ENCODE measurements at places on chromosomes 16 and 17.

DNA sequence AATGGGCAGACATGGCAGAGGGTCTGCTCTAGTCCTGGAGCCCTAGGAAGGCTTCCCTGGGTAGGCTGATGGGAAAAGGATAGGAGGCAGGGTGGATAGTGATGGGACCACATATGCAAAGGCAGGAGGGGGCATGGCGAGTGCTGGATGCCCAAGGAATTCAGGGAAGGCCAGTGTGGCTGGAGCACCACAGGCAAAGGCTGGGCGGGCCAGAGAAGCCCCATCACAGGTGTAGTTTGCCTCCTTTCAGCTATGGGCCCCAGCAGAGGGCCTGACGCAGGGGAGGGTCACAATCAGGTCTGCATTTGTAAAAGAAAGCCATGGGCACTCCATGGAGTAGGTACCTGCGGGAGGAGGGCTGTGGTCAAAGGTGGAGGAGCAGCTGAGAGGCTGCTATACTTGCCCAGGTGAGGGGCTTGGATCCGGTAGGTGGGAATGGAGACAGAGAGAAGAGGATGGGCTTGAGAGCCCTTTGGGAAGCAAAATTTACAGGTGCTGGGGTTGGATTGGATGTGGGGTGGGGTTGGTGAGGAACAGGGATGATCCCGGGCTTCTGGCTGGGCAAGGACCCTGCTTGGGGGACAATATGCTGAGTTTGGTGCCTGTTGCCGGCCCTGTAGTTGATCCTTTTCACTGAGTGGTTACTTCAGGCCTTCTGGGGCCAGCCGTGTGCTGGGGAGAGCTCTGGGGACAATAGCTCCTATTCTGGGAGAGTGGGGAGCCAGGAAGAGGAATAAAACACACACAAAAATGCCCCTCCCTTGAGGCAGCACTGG, 6.5 kb upstream of the COL1A1 start:
- no peak for DNase-seq

GRCh38 chr16:49600976-49601375, 227.4 kb downstream of the C16orf78 start:
- no peak for DNase-seq

GRCh38 chr16:75261590-75262078, 10.2 kb upstream of the BCAR1 start:
- no peak for DNase-seq

DNA sequence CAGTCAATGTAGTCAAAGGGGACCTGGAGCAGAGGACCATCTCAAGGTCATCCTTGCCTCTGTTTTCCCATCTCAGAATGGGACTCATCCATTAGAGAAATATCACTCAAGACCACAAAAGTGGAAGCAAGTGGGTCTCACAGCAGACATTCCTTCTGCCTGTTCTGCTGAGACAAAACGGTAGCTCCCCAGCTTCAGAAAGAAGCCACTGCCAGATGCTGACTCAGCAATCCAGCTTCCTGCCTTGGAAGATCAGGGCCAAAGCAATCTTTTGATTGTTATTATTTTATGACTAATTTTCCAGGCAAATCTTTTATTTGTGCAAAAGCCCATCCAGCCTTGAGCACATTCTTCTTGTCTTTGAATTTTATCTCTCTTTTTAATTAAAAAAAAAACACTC, 86.8 kb downstream of the CCT6B start:
- no peak for DNase-seq

DNA sequence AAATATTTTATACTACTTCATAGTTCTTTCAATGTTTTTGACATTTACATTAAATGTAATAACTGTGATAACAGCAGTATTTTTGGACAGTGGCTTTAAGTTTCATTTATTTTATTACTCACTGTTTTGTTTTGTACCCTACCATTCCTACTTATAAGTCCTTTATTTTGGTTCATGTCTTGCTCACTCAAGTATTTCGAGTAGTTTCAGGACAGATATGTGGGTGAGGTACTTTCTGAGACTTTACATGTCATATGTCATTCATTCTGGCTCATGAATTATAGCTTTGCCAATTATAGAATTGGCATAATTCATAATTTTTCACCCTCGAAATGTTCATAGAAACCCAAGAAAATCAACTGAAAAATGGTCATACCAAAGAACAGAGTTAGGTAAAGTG, 44.4 kb downstream of the PIK3R5 start:
- no peak for DNase-seq

- DNase-seq, result no peak
Observed at GRCh38 chr17:43810226-43810715, 22.7 kb downstream of the MPP3 start.

GRCh38 chr17:47279062-47279801, 25.6 kb downstream of the ITGB3 start:
- DNase-seq, result no peak

GRCh38 chr16:69013991-69014390, 91.5 kb upstream of the HAS3 start:
- DNase-seq, result no peak

GRCh38 chr16:27428026-27428785, 26.2 kb downstream of the IL21R start:
- no peak for DNase-seq

DNA sequence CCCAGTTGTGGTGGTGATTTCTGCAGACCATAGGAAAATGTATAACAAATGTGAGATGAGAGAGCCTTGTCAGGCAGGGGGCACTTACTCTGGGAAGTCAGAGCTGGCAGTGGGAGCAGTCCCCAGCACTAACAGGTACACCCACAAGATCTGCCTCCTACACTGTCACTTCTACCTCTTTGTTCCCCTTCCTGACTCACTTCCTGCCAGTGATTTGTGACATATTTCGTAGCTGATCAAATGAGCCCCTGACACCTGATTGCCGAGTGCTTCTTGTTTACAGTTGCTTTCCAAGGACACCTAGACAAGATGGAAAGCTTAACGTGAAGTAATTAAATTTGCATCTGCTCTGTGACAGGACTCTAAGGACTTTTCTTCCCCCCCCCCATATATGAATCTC, 40.5 kb downstream of the FTO start:
- no peak for DNase-seq

DNA sequence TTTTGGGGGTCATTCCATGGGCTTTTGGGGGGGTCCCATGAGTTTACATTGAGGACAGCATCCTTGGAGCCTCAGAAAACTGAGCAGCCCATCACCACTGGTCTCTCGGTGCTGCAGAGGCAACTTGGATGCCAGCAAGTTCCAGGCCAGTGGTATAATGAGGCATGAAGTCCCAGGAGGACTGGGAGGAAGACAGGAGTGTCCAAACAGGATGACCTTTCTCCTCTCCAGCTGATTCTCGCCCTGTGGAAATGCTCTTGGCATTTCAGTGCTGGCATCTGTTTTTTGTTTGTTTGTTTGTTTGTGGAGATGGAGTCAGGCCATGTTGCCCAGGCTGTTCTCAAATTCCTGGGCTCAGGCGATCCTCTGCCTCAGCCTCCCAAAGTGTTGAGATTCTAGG, 347.6 kb downstream of the SNX29 start:
- no peak for DNase-seq

DNA sequence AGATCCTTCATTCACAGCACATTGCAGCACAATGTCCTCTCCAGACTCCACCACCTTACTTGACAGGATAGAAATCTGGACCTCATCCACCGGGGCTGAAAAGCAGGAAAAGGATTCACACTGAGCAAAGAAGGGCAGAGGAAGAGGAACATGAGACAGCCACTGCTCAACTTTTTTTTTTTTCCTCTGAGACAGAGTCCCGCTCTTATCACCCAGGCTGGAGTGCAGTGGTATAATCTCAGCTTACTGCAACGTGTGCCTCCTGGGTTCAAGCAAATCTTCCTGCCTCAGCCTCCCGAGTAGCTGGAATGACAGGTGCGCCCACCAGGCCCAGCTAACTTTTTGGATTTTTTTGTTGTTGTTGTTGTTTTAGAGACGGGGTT, 34.4 kb downstream of the PECAM1 start:
- DNase-seq, result no peak

DNA sequence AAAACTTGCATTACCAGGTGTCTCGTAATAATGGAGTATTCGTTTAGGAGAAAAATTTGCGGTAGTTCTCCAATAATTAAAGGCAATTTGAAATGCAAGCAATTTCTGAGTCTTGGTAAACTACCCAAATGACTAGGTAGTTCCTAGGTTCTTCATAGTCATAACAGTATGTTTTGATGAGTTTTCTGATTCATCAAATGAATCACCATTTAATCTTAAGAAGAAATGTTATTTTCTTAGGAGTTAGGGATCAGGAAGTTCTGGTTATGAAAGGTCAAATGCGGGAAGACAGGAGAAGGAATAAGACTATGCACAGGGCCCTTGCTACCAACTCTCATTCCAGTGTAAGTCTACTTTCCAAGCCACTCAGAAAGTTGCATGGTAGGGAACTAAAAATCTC, 221.5 kb upstream of the SOX9 start:
- DNase-seq, result no peak

DNA sequence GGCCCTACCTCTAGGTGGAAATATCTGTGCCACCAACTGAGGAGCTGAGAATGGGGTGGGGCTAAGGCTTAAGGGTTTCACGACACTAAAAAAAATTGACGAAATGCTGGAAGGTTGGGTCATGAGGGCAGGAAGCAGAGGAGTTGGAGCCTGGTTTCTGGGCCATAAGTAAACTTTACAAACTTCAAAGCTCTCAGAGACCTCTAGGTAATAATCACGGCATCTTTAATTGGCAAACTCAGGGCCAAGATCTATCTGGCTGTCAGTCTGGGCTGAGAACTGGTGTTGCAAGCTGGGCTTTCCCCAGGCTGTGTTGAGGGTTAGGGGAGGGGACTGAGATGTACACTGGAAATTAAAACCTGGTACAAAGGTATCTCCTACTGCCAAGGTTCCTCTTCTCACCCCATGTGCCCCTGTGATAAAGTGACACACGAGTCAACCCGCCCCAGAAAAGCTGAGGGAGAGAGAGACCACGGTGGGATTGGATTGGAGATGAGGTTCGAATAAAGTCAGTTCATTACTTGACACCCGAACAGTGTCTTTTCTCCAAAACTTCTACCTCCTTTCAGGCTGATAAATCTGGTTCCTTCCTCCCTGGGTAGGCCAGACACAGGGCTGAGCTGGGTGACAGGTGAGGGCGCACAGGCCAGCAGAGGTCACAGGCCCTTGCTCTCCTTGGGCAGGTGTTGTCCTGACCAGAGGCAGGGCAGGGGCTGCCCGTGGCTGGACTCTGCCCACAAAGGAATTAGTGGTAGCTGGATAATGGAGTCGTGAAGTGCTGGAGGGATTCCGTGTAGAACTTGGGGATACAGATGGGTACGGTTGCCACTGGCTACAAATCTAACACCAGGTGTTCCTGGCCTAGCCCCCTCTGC, 4.0 kb upstream of the ZNF768 start:
- no peak for DNase-seq

- DNase-seq, result no peak
Observed at GRCh38 chr17:75472119-75472518, 15.7 kb downstream of the TMEM94 start.

GRCh38 chr17:63780507-63780906, 6.5 kb downstream of the DDX42 start:
- DNase-seq, result no peak

GRCh38 chr17:10987786-10988185, 149.9 kb upstream of the PIRT start:
- DNase-seq, result no peak

GRCh38 chr16:31138621-31139578, 3.4 kb upstream of the PRSS8 start:
- DNase-seq, result no peak

DNA sequence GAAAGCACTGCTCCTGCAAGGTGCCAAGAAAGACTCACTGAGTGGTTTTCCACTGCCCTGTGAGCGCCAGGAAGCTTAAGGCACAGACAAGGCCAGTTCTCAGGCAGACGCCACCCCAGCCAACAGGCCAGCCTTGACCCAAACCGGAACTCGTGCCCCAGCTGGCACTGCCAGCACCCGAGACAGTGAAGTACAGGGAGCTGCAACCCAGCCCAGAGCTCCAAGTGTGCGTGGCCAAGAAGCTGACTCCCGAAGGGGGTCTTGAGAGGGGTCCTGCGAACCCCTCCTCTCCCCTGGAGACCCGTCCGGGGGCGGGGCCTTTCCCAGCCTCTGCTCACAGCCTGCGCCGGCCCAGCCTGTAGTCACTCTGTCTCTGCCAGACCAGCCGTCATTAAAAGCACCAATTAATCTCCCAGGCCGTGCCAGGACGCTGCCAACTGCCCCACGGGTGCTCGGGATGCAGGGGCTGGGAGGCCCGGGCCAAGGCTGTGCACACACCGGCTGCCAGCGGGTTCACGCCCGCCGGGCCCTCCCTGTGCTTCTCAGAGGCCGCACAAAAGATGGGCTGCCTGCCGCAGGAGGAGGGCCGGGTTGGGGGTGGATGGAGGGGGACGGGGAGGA, 4.4 kb upstream of the SOX8 start:
- DNase-seq, result no peak

DNA sequence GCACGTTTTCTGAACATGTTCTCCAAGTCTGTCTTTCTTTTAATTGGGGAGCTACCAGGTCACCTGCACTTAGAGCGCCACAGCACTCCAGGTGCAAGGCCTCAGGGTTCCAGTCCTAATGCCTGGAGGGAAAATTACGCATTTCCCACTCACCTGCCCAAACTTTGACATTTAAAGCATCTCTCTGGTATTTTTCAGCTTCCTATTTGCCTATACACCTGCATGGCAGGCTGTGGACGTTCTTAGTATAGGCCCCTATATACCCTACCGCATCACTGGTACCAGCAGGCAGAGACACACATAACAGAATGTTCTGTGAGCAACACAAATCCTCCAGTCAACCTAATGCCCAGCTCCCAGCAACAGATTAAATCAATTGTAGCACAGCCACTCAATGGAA, 213.3 kb downstream of the MRTFB start:
- no peak for DNase-seq

GRCh38 chr17:78347453-78347852, 12.4 kb downstream of the SOCS3 start:
- DNase-seq, result no peak

- no peak for DNase-seq
Observed at GRCh38 chr16:78092758-78093157, 6.7 kb upstream of the WWOX start.
